Stimulated activated naive CD4-positive, alpha-beta T cell (primary cell): ENCODE measurements at places on chromosomes 13 and 19.

- DNase-seq, result no peak
These were observed 1.3 kb downstream of the ZNF616 start for GRCh38 chr19:52138278-52138982.

DNA sequence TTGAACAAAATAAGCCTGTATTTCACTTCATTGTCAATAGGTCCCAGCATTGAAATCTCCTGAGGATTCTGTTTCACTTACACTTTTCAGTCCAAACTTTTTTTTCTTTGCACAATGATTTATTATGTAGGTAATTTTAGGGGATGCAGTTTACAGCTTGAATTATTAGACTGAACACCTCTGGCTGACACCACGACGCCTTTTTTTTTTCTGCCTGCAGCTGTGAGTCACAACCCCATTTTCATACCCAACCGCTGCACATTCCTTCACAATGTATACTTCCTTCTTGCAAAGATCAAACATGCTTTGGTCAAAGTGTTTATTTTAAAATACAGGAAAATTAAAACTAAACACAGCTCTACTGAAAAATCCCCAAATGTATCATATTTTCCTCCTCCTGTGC lies 11.4 kb downstream of the ZIC2 start:
- no peak for DNase-seq

GRCh38 chr19:46065486-46066071 lies 24.8 kb upstream of the IGFL4 start:
- DNase-seq, result no peak

GRCh38 chr13:105365021-105365550 lies 1170.4 kb downstream of the EFNB2 start:
- DNase-seq, result no peak

DNA sequence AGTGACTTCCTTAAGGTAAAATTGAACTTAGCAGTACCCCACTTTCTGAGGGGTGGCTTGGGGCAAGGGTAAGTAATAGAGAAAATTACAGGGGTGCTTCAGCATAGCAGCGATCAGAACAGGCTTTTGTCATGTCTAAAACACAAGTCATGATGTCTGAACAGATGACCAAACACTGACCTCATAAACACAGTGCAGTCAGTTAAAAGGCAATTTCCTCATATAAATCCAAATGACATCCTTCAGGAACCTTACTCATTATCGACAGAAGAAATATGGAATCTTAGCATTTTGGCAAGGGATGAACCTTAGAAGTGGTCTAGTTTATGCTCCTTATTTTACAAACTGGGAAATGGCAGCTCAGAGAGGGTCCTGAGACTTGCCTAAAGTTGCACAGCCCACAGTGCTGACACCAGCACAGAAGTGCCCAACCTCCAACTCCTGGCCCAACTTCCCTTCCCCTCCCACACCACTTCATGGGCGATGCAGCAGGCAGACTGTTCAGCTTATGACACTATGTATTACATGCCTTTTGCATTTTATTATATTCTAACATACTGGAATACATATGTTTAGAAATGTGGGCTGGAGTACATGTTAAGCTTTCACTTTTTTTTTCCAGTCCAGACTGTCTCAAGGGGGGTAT lies 3.6 kb downstream of the GJA3 start:
- no peak for DNase-seq

DNA sequence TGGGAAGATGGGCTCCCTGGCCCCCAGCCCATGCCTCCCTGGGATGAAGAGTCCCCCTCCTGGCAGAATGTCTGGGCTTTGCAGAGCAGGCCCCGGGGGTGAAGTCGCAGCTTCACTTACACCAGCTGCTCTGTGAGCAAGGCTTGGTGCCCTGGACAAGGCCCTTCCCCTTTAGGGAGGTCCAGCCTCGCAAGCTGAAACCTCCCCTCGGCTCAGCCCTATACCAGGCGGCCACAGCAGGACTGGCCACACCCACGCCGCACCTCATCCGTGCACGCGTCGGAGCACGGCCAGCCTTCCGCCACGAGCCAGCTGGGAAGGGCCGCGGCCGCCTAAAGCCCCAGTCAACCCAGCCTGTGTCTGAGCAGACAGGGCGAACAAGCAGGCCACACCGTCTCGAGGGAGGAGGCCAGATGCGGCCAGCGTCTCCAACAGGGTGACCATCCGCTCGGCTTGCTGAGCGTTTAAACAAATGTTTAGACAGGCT lies 83.2 kb upstream of the MCF2L start:
- DNase-seq, result no peak

DNA sequence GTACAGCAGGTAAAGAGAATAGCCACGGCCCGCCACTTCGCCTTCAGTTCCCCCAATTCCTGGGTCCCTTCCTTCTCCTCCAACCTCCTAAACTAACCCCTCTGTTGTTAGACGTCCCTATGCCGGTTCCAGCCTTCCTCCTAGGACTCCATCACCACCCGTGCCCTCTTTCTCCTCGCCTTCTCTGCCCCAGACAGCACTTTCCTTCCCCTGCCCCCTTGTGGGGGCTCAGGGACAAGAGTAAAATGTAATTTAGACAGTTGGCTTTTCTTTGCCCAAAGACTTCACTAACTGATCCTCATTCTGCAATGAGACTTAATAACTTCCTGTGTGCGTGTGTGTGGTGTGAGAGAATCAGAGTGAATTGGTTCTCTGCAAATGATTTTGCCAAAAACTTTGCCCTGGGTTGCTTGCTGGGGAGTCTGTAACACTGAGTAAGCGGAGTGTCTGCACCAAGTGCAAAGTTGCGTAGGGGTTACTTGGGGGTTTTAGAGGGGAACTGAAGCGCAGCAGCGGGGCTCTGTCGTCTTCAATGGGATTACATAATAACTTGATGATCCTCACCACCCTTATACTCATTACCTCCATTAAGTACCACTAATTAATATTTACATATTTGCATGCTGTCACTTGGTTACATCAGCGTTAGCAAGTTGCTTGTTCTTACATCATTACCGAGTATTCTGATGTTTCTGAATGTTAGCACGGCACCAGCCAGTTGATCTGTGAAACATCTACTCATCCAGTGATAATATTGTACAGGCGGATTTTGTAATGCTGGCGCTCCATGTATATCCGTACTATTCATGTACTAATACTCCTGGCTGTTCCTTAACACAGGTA lies 19.9 kb upstream of the SGCG start:
- DNase-seq, result no peak

DNA sequence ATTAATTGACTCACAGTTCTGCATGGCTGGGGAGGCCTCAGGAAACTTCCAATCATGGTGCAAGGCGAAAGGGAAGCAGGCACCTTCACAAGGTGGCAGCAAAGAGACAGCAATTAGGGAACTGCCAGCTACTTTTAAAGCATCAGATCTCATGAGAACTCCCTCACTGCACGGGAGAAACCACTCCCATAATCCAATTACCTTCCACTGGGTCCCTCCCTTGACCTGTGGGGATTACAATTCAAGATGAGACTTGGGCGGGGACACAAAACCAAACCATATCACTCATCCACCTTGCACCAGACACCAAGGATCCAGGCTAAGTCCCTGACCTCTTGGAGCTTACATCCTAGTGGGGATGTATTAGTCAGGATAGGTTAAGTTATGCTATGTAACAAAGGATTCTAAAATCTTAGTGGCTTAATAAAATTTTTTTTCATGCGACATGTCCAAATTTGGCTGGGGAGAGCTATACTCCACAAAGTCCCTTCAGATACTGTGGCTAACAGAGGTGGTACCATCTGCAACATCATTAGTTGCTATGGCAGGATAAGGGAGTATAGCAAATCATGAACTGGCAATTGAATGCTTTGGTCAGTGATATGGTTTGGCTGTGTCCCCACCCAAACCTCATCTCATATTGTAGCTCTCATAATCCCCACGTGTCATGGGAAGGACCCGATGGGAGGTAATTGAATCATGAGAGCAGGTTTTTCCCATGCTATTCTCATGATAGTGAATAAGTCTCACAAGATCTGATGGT lies 8.3 kb upstream of the FAM187B start:
- DNase-seq, result no peak

DNA sequence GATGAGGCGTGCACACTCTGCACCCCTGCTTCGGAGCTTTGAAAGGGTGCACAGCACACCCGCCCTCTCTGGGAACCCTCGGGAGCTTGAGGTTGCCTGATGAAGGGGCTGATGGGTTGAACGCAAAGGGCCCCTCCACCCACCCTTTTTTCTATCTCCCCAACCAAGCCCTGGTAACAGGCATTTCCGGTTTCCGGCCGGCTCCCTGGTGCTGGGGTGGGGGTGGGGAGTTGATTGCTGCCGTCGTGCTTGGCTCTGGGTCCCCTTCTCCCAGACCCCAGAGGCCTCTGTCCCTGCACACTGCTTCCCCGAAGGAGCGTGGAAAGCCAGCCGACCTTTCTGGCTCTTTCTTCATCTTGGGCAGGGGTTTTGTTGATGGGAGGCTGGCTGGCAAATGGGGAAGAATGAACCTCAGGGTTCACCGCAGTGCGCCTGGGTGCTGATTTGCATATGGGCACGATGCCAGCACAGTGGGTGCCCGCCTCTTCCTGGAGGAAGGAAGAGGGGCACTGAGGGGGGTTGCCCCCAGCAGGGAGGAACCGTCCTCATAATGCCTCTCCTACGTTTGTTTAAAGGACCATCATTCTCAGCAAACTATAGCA lies 29.1 kb downstream of the VAV1 start:
- peak; percentile 82 for DNase-seq

DNA sequence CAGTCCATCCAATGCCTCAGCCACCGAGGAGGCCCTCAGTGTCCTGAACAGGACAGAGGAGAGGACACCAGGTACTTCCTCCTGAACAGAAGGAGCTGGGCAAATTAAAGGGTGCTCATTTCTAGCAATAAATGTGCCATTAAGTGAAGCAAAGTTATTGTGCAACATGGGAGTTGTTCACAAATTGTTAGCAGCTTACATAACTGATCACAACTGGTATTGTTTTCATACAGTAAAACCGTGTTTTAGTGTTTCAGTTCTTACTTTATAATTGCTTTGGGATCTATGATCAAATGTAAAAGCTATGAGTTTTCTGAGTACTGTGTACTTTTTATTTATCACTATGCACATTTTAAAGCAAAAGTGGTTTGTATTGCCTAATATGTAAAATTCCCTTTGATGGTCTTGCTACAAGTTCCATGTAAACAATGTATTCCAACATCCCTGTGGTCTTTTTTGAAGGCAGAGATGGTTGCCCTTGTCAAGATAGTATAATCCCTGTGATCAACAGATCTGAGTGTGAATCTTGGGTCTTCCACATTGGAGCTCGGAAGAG lies 263.1 kb downstream of the FGF14 start:
- no peak for DNase-seq

- no peak for DNase-seq
These were observed 2.1 kb downstream of the CSNK1G2 start for GRCh38 chr19:1942934-1943555.

- DNase-seq, result no peak
These were observed 28.7 kb upstream of the LMO7 start for GRCh38 chr13:75607447-75607846.

DNA sequence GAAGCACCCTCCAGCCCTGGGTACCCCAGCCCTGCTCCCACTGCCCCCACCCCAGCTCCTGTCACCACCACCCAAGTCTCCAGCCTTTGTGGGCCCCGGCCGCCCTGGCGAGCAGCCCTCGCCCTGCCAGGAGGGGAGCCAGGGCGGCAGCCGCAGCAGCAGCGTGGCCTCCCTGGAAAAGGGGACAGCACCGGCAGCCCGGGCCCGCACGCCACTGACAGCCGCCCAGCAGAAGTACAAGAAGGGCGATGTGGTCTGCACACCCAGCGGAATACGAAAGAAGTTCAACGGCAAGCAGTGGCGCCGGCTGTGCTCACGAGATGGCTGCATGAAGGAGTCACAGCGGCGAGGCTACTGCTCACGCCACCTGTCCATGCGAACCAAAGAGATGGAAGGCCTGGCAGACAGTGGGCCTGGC lies 3.9 kb downstream of the CIC start:
- no peak for DNase-seq

- DNase-seq, result no peak
These were observed 23.5 kb upstream of the USP12 start for GRCh38 chr13:27194895-27195764.

DNA sequence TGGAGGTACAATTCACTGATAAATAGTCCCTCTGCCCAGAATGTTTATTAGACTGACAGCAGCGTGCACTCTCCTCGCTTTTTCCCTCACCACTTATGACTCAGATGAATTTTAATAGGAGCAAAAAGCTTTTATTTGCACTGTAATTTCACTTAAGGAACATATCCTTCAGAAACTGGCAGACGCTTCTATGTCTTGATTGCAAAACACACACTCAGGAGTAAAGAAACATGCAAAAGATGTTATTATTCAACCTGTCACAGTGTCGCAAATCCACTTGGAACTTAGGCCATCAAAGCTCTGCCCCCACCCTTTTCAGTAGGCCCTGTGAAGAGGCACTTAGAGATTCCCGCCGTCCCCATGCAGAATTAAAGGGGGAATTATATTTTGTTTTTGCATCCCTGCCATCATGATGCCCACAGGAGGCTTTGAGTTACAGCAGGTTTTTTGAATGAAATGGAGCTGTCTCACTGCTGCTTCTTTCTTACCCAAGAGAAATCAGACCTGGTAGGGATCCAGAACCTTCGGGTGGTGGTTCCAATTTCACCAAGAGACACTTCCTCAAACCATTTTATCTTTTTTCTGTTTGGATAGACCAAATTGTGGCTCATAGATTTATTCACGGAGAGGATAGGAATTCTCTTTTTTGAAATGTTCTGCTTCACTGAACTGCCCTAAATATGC lies 74.5 kb downstream of the GGACT start:
- DNase-seq, result no peak

DNA sequence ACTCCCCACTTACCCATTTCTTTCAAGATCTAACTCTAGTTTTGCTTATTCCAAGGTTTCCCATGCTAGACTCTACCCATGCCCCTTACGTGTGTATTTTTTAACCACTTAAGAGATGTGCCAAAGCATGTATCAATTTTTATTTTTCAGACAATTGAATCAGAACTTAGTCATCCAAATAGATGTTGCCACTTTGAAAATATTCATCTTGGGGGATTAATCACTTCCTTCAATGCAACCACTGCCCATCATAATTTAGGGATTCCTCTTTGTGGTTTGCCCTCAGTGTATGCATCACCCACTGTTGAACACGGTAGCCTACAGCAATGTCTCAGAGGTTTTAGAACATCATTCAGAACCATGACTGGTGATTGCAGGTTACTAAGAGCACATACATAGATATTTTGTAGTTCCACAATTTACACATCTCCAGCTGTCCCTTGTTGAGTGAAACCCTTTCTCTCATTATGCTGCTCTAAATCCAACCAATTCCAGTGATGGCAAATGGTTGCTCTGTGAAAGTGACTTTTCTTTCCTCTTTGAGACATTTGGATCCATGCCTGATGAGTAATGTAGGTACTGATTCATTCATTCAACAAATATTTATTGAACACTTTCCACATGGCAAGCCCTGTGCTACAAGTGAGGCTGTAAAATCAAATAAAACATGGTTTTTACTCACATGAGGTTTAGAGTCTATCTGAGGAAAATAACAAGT lies 60.6 kb upstream of the SERP2 start:
- DNase-seq, result no peak
